ENCODE measurements at places on chromosomes 2 and 18. TPM values are rescaled to one million over a fixed set of nuclear protein-coding genes. Genes with fewer than 3 reads are reported as not detected.

- H3K27me3 ChIP-seq, result no peaks in the 10 kb centered on the region
- H3K27ac ChIP-seq, result no peak overlapping the region
- H3K4me1 ChIP-seq, result no peaks in the 10 kb centered on the region
- DNase-seq, result no peak
- no peaks in the 10 kb centered on the region for H3K36me3 ChIP-seq
- no peak overlapping the region for H3K4me3 ChIP-seq
These were observed 54.2 kb upstream of the ZNF396 start for GRCh38 chr18:35431374-35431741.

Gene EXOC6B
- total RNA-seq, result 2.3 TPM

Gene CCDC121
- total RNA-seq, result 3.3 TPM

Gene ZNF385B
- not detected for total RNA-seq

DNA sequence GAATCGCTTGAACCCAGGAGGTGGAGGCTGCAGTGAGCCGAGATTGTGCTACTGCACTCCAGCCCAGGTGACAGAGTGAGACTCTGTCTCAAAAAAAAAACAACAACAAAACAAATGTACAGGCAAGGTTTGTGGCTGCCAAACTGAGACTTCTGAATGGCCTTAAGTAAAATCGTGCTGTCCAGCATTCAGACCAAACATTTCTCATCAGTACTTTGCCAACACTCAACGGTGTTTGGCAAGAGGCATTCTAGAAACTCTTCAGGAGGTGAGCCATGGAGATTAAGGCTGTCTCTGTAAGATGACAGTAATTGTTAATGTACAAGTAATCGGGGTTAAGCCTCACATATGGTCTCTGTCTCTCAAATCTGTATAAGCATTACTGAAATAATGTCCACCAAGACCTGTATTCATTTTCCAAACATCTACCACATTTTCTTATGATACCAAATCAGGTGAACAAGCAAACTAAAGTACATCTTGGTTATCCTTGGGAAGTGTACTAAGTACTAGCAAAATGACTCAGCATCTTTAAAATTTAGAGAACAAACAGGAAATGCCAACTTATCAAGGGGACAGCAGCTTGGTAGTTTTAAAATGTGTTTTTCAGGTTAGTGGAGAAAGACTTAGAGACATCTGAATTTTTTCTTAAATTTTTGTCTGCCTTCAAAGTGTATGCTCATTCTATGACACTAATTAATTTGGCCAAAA, 29.3 kb downstream of the SERPINE2 start:
- H3K36me3 ChIP-seq, result no peaks in the 10 kb centered on the region
- H3K4me3 ChIP-seq, result no peak overlapping the region
- H3K4me1 ChIP-seq, result no peaks in the 10 kb centered on the region
- DNase-seq, result no peak
- no peaks in the 10 kb centered on the region for H3K27me3 ChIP-seq

DNA sequence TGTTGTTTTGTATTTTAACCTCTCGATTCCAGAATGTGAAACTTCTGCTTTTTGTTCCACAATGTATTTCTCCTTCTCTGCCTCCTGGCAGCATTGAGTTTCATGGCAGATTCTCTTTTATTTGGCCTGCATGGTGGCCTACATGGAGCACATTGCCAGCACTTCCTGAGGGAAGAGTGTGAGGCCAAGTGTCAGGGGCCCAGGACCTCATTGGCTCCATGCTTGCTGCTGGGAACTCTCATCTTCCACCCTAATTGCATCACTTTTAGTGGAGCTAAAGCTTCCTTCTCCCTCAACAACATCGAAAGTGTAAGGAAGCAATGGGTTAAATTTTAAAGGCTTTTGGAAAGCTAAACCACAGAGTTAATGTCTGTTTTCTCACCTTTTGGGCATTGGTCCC, 9.5 kb downstream of the TRIB2 start:
- no peak overlapping the region for H3K4me3 ChIP-seq
- no peaks in the 10 kb centered on the region for H3K27me3 ChIP-seq
- H3K27ac ChIP-seq, result no peak overlapping the region
- no peak for DNase-seq
- peaks cover 71% of the 10 kb centered on the region for H3K36me3 ChIP-seq

DNA sequence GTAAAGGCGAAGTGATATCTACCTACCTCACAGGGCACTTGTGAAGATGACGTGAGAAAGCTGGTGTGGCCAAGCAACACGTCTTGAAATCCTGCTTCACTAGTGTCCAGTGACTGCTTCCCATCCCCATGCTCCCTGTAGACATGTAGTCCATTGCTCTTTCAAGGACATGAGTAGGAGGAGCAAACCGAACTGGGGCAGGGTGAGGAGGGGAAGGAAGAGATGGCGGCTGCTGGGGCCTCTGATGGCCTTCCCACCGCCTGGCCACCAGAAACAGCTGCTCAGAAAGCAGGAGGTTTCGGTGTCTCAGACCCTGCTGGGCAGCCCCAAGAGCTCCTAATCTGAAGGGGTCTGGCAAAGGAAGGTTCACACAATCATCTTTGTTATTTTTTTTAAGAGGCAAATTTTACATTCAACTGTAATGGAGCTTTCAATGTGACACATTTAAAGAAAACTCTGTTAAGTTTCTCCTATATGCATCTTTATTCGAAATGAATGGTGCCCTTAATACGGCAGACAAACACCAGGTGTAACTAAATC, 14.7 kb downstream of the CPLX4 start:
- H3K27me3 ChIP-seq, result peaks cover 3% of the 10 kb centered on the region
- no peak overlapping the region for H3K27ac ChIP-seq
- H3K4me1 ChIP-seq, result peaks cover 4% of the 10 kb centered on the region
- no peak overlapping the region for H3K4me3 ChIP-seq

DNA sequence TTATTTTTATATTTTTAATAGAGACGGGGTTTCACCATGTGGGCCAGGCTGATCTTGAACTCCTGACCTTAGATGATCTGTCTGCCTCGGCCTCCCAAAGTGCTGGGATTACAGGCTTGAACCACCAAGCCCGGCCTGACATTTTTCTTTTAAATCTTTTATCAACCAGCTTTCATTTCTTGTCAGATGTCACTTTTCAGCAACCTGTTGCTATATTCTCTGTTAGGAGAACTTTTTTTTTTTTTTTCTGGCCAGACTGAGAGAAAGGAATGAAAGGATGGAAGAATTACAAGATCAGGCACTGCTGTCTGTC, 146.3 kb downstream of the TGIF1 start:
- no peaks in the 10 kb centered on the region for H3K27me3 ChIP-seq
- DNase-seq, result no peak

Gene C2orf76
- 8.6 TPM for total RNA-seq

All from K562 (cell line).